NCI-H446 (cell line): ENCODE measurements at places on chromosomes 1 and 21.

DNA sequence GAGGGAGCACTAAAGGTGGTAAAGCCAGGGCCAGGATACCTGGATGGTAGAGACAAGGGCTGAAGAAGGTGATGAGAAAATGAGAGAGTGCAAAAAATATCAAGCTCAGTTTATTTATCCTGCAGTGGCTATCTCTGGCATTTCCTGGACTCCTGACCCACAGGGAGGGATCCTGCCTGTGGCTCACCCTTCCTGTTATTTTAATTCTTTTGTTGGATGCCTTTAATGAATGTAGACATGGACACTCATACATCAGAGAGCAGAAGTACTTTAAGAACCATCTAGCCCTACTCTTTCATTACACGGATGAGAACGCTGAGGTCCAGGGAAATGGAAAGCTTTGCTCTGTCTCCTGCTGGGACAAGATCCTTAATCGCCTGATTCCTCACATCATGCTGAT lies 20.6 kb downstream of the JUN start:
- DNase-seq, result no peak

DNA sequence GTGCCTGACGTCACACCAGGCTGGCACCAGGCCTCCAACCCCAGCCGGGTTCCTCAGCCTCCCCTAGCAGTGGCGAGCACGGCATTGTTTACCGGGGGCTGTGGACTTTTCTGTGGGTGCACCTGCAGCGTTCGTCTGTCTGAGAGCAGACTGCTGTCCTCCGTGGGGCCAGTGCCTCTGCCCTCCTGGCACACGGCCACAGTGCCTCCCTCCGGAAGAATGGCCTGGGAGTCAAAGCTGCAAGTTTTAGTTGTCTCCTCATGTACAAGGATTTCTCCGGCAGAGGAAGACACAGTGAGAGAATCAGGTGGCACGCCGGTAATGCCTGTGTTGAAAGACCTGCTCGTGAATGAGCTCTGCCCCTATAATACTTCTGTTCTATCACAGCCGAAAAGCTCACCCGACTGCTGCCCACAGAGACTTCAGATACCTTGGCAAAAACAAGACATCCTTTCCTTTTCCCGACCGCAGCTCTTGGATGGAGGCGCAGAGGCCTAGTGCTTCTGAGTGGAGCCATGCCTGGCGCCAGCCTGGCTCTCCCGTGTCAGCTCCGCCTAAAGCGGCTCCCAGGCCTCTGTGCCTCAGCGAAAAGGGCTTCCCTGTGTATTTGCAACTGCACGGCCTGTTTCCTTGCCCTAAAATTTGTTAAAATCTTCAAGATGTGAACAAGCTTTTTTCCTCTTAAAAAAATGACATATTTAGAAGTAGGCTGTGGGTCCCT lies 71.4 kb downstream of the AGPAT3 start:
- no peak for DNase-seq

GRCh38 chr21:40507978-40508377 lies 339.0 kb downstream of the DSCAM start:
- no peak for DNase-seq

GRCh38 chr1:214120951-214121350 lies 133.2 kb downstream of the PROX1 start:
- no peak for DNase-seq

DNA sequence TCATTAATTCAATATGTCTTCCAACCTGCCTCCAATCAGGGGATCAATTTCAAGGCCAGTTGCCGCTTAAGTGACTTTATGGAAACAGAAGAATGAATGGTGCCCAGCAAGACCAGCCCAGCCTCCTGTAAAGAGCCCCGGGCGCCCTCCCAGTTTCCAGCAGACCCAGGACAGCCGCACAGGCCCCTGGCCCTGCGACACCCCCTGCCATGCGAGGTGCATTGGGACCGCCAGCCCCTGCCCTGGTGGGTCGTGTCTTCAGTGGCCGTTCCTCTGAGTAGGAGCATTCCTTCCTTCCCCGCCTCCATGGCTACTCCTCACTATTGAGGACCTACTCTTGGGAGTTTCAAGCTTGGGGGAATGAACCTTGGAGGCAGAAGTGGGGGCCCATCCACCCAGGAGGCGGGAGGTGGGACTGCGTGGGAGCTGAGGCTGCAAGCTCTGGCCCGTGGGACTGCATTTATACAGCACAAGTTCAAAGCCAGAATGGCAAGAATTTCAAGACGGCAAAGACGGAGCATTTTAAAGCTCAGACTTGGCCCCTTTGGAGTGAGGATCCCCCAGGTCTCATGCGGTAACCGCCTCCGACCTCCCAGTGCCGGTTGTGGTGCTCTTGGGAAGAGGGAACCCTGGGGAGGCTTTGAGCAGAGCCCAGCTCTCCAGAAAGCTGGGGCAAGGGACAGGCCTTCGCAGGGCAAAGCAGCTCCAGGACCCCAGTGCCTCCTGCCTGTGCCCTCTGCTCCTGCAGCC lies 73.1 kb upstream of the ACTRT2 start:
- no peak for DNase-seq

DNA sequence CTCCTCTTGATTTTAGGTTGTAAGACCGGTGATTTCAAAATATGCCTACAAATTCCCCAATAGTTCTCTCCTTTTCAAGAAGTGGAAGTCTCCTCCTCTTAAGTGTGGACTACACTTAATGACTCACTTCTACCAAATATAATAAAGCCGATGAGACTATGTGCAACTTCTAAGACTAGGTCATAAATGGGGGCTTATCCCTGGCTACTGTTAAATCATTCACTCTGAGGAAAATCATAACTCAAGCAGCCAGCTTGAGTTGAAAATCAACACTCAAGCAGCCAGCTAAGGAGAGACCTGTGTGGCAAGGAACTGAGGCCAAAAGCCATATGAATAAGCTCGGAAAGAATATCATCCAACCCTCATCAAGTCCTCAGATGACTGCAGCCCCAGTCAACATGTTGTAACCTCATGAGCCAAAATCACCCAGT lies 49.6 kb upstream of the PSMG1 start:
- no peak for DNase-seq

DNA sequence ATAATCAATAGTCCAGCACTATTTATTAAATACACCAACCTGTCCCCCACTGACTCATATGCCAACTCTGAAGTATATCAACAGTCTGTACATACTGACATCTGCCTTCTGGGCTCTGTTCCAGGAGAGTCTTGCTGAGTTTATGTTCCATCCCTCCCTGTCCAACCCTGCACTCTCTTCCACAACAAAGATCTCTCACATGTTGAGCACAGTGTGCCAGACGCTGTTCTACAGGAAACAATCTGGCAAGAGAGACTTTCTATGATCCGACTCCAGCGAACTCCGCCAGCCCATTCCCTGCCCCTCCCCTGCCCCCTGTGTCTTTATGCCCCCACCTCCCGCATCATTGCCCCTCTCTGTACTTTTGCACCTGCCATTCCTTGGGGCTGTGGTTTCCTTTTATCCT lies 3.4 kb downstream of the LACTBL1 start:
- DNase-seq, result peak; percentile 98

- DNase-seq, result peak; percentile 59
Measured at GRCh38 chr1:230356190-230356589, 69.9 kb downstream of the PGBD5 start.

DNA sequence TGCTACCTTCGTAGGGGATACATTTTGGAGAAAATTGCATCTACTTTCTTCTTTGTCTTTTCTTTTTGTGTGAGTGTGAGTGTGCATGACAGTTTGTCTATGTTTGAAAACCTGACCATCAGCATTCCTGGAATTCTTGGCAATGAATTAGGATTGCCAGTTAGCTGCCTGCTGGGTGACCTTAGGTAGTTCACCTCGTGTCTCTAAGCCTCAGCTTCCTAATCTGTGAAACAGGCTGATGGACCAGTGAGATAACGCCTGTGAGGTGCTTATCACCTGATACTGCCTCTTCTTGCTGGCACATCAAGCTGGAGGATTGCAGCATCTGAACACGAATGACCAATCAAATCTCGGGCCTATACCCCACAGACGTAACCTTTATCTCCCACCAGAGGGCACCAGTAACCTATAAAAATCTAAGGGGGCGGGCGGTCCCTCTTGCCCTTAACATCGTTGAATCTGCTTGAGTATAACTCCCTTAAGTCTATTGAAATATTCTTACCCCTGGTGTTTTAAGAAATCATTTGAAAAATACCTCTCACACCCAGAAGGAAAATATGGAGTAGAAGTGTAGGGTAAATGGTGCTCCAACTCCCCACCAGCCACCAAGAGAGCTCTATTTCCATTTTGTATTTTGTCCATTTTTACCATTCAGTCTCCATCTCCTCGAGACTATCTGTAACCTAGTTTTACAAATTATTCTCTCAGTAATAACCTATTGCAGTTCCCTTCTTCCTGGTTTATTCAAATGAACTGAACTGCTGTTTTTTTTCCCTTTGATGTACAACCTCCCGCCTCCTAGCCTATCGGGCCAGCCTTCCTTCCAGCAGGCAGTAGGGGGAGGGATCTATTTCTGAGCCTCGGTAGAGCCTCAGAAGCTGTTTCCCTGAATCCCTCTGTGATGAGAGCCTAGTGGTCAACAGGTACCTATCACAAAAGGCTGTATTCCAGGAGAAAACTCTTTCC lies 49.7 kb downstream of the MDM4 start:
- DNase-seq, result peak; percentile 85
